NCI-H748 treated with DMSO at 0.1 percent for 48 hours (cell line): ENCODE measurements at places on chromosomes 11 and 22.

- DNase-seq: no peak
These were observed 32.7 kb upstream of the GLYATL1B start for GRCh38 chr11:59053387-59053786.

- peak; percentile 43 for DNase-seq
These were observed 5.9 kb downstream of the CENPM start for GRCh38 chr22:41940832-41941765.

DNA sequence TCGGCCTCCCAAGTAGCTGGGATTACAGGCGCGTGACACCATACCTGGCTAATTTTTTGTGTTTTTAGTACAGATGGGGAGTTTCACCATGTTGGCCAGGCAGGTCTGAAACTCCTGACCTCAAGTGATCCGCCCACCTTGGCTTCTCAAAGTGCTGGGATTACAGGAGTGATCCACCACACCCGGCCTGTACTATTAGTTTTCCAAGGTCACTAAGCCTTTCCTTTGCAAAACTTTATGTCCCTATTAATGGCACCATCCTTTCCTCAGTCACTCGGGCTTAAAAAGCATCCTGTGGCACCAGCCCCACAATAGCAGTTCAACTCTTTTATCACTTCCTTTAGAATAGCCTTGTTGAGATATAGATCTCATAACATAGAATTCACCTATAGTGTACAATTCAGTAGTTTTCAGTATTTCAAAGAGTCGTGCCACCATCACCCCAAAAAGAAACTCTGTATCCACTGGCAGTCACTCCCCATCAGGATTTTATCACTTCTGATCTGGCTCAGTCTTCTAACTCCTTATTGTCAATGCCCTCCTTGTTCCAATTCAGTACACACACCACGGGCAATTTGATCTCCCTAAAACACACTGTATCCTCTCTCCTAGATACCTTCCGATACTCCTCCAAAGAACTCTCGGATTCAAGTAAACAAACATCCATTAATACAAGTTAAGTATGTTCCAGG, 921 bp upstream of the BCL2L13 start:
- DNase-seq: no peak

DNA sequence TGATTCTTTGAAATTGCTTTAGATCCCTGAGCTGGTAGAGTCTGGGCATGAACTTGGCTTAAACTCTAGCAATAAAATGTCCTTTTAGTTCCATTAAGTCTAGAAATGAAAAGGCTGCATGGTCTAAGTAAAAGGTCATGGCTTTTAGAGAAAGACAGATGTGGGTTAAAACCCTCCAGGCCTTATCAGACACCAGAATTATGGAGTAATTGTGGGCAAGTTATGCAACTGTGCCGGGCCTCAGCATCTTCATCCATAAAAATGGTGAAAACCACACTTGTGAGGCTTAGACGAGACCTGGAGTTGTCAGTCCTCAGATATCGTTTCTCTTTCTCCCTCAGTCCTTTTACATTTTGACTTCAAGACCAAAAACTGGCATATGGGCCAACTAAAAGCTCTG, 597.9 kb upstream of the KIRREL3 start:
- DNase-seq: no peak

- DNase-seq: no peak
These were observed 5.9 kb downstream of the YWHAH start for GRCh38 chr22:31950226-31950625.

DNA sequence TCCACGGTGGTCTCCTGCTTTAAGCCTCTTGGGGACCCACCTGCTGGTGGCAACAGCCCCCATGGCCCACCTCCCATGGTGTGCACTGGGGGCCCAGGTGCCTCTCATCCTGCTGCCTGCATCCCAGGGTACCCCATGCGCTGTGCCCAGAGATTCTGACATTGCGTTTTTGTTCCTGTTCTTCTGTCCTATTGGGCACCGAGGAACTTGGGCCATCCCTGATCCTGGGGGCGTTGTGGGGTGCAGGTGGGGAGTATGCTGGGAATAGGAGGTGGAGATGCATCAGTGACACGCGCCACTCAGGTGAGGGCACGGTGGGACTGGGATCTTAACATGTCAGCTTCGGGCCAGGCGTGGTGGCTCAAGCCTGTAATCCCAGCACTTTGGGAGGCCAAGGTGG, 12.4 kb upstream of the NAP1L4 start:
- no peak for DNase-seq

DNA sequence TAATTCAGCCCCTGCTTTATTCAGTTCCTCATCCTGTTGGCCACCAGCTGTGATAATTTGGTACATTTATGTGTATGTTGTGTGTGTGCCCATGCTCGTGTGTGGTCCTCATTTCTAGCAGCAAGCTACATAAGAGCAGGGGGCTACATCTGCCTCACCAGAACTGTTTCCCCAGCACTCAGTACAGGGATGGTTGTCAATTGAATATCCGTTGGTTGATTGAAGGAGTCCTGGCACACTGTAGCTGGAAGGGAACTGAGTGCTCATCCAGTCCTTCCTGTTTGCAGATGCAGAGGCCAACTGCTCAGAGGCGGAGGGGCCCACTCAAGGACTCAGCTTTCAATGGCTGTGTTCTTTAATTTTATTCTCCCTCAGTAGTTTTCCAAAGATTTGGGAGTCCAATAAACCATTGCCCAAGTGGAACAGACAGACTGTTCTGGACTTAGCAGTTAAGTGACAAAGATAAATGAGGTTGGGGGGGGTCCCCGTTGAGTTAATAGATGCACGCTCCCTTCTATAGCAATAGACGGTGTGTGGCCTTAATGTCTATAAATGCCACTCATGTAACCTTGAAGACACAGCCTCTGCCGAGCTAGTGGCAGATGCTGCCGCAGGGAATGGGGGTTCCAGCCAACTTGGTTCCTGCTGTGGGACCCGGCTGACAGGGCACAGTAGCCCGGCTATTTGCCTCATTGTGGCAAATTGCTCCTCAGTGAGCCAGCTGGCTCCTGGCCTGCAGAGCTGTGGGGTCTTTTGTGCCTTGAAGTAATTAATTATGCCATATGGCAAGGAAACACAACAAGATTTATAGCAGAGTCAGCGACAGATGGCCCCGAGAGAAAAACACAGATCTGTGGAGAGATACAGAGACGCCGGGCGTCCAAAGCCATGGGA, 71.4 kb upstream of the GRK3 start:
- peak; percentile 5 for DNase-seq

DNA sequence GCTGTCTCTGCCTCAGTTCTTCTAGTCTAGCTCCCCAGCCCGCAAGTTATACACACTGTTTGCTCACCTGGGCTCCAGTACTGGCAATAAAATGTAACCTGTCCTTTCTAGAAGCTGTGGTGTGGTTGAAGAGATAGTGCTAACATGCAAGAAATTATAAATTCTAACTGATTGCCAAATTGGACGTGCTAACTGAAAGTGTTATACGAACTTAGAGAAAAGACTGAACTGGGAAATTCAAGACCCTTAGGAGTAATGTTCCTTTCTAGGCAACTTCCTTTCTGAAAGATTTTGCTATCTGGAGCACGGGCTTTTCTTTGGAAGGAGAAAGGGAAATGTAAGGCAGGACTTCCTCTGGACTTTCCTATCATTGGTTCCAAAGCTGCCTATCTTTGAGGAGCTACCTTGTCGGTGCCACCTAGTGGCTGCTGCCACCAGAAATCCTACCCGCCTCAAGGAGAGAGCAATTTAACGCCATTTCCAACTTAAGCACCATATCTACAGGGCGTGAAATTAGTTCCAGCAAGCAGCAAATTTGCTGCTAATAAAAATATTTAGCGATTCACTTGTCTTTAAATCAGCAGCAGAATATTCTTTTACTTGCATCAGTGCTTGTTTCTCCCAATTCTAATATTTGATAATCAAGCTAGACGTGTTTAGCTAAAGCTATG, 12.7 kb upstream of the TMEM218 start:
- DNase-seq: no peak

GRCh38 chr11:134535029-134536025, 123.3 kb upstream of the B3GAT1 start:
- no peak for DNase-seq

DNA sequence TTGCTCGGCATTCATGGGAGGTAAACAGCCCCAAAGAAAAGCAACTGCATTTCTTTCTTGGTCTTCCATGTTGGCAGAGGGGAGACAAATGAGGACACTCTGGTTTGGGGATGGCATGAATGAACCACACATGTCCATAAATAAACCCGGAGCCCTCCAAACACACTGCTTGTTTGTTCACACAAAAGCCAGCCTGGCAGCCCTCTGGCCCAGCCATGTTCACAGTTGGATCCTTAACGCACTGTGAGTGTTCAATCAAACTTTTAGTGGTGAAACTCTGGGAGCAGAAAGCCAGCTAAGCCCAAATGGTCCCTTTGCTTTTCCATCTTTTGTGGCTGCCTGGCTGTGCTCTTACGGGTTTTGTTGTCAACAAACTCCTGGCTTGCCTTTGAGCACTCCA, 336.8 kb downstream of the CADM1 start:
- no peak for DNase-seq

DNA sequence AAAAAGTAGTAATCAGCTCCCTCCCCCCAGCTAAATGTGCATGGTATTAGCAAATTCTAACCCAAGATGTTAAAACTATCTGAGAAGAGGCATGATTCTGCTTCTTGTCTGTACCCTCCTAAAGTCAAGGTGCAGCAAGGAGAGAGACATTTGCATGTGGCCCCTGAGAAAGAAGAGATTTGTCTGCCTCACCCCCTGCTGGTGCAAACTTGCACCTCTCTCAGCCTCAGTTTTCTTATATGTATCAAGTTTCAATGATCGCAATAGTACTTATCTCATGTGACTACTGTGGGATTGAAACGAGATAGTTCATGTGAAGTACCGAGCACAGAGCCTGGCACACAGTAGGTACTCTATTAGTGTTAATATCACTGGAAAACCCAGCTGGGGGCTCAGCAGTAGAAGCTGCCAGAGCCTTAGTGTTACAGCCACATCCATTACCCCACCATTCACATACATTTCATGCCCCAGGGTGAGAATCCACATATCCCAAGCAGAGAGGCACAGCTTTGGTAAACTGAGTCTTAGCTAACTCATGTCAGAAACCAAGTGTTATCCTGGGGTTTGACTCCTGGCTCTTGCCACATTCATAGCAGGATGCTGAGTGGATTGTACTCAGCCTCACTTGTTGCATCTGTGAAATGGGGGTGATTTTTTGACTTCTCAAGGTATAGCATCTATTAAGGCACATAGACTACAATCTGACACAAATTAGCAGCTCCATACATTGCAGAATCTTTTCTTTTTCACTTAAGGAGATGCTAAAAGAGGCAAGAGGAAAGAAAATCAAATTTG, 24.9 kb downstream of the CD44 start:
- DNase-seq: no peak

- no peak for DNase-seq
These were observed 55.0 kb downstream of the MYH9 start for GRCh38 chr22:36332623-36333332.

GRCh38 chr11:122755941-122756340, 82.4 kb upstream of the CRTAM start:
- no peak for DNase-seq

GRCh38 chr11:87536016-87536415, 498.3 kb downstream of the TMEM135 start:
- DNase-seq: no peak

DNA sequence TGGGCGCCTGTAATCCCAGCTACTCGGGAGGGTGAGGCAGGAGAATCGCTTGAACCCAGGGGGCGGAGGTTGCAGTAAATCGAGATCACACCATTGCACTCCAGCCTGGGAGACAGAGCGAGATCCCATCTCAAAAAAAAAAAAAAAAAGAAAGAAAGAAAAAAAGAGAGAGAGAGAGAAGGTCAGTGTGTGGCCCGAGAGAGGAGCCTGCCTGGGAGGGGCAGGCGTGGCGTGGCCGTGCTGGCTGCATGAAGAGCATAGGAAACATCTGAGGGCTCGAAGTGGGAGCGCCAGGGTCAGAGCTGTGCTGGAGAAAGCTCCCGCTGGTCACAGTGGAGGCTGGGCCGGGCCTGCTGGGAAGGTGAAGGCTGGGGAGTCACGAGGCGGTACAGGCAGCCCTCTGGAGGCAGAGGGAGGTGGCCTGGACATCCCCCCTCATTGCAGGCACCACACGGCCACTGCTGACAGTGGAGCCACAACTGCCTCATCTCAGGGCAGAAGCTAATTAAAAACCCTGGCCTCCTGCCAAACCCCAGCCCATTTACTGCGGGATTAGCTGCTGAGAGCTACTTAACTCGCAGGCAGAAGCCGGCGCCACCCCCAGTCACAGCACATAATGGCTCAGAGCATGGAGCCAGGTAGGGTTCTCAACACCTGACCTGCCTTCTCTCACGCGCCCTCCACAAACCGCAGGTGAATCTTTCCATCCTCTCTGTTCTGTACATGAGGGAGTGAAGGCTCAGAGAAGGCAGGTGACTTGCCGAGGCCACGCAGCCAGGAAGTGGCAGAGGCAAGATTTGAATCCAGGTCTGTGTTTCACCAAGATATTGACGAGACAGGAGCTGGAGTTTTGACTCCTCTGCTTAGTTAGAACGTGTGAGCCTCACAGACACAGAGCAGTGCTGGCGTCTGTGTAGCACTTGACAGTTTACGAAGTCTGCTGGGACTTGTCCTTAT, 32.6 kb downstream of the NFAM1 start:
- DNase-seq: peak; percentile 96

DNA sequence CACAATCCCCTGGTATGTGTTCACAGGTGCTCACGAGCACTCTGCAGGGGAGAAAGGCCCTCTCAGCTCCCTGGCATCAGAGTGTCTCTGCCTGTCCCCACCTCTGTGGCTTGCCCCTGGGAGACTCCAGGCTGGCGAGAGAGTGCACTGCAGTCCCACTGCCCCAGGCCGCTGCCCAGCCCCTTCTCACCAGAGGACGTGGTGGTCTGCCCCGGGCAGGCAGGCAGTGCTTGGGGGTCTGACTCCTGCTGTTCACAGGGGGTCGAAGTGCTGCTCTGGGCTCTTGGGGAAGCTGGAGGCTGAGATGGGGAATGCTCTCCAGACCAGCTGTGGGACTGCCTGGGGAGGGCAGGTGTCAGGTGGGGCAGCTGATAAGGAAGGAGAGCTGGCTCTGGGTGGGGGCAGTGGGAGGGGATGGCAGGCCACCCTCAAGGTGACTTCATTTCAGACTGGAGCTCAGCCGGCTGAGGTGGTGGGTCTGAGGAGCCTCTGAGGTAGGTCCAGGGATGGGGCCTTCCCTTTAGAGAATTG, 151.0 kb upstream of the B3GAT1 start:
- DNase-seq: no peak

GRCh38 chr11:79193663-79194310, 247.0 kb downstream of the TENM4 start:
- no peak for DNase-seq

GRCh38 chr22:25714739-25715138, 27.2 kb upstream of the MYO18B start:
- no peak for DNase-seq

DNA sequence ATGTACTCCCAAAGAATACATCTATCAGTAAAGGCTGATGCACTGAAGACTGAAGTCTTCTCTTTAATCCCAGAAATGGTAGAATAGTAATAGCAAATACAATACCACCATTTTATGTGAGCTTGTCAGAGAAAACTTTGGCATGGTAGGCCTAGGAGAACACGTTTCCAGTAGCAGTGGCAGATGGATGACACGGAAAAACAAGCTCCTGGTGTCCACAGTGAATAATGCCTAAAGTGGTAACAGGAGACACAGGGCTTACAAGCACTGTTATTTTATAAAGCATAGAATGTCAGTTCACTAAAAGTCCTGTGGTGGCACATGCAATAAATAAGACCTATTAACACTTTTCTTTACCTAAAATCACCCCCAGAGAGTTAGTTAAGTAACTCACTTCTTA, 277.6 kb downstream of the TTC28 start:
- DNase-seq: no peak
